Large intestine (tissue), 12 donors: ENCODE measurements at places on chromosomes 11 and 22.
A peak's percentile ranks its signal among the peaks of the same experiment; 100 is the strongest.

DNA sequence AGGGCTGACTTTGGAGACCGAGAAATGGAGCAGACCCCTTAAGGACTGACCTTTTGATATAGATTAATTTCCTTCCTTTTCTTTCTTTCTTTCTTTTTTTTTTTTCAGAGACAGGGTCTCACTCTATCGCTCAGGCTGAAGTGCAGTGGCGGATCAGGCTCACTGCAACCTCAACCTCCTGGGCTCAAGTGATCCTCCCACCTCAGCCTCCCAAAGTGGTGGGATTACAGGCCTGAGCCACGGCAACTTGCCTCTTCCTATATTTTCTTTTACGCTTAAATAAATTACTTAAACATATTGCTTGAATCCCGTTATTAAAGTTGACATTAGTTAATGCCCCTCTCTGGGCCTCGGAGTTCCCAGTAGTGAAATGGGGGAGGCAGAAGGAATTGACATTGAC lies 350 bp upstream of the KCTD14 start:
- DNase-seq, result no peak
- H3K4me1 ChIP-seq, result no peaks in the 10 kb centered on the region
- no peaks in the 10 kb centered on the region for H3K27me3 ChIP-seq
- no peak overlapping the region for H3K27ac ChIP-seq
- H3K36me3 ChIP-seq, result no peaks in the 10 kb centered on the region

- DNase-seq, result peak; percentile 16
- no peaks in the 10 kb centered on the region for H3K4me1 ChIP-seq
- H3K4me3 ChIP-seq, result no peak overlapping the region
- no peaks in the 10 kb centered on the region for H3K27me3 ChIP-seq
These were observed 79.2 kb upstream of the GRIK4 start for GRCh38 chr11:120432056-120433018.

DNA sequence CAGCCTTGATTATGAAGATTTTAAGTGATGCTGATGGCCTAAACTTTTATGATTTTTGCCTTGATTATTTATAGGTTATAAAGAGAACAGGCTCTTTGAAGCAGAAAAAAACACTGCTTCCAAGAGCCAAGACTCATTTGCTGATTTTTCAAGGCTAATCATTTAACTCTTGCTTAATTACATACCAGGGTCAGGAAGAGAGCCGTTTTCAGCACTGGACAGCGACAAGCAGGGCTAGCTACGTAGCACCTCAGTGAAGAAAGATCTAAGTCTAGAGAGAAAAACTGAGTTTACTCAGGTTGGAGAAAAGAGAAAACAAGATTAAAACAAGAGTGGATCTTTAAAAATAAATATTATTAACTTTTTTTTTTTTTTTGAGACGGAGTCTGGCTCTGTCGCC lies 615.4 kb upstream of the B3GAT1 start:
- no peak overlapping the region for H3K27ac ChIP-seq
- H3K4me1 ChIP-seq, result no peaks in the 10 kb centered on the region
- no peaks in the 10 kb centered on the region for H3K36me3 ChIP-seq
- no peak overlapping the region for H3K4me3 ChIP-seq

DNA sequence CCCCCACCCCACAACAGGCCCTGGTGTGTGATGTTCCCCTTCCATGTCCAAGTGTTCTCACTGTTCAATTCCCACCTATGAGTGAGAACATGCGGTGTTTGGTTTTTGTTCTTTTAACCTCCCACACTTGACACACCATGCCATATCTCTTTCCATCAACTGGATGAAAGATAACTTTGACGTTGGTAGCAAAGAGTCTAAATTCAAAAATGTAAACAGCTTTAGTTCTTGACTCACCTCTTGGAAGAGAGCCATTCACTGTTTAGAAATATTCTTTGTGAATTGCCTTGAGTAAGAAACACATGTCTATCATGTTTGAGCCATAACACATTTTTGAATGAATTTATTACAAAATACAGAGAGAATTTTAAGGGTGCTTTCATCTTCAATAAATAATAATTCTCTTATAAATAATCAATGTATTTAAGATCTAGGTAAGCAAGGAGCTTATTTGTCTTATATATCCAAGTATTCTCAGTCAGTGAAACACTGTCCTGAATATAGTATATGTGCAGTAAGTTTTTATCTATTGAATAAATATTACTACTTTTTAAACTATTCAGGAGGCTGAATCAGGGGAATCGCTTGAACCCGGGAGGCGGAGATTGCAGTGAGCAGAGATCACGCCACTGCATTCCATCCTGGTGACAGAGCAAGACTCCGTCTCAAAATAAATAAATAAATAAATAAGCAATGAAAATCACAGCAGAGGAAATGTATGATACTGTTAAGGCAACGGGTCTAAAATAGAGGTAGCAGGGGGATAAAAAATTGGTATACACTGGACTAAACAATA lies 6.7 kb downstream of the CARD18 start:
- H3K4me3 ChIP-seq, result no peak overlapping the region
- no peak overlapping the region for H3K27ac ChIP-seq
- no peaks in the 10 kb centered on the region for H3K36me3 ChIP-seq
- H3K4me1 ChIP-seq, result no peaks in the 10 kb centered on the region

GRCh38 chr11:66473608-66474515 lies 6.4 kb upstream of the DPP3 start:
- H3K4me1 ChIP-seq, result no peaks in the 10 kb centered on the region
- DNase-seq, result no peak
- H3K27ac ChIP-seq, result no peak overlapping the region
- H3K4me3 ChIP-seq, result no peak overlapping the region
- H3K27me3 ChIP-seq, result no peaks in the 10 kb centered on the region
- peaks cover 15% of the 10 kb centered on the region for H3K36me3 ChIP-seq

- peaks cover 37% of the 10 kb centered on the region for H3K36me3 ChIP-seq
- no peaks in the 10 kb centered on the region for H3K4me1 ChIP-seq
- H3K27me3 ChIP-seq, result no peaks in the 10 kb centered on the region
- no peak for DNase-seq
- H3K4me3 ChIP-seq, result no peak overlapping the region
These were observed 9.6 kb downstream of the PTS start for GRCh38 chr11:112235750-112236390.

- no peak overlapping the region for H3K27ac ChIP-seq
- no peaks in the 10 kb centered on the region for H3K36me3 ChIP-seq
- no peak overlapping the region for H3K4me3 ChIP-seq
- no peak for DNase-seq
- peaks cover 22% of the 10 kb centered on the region for H3K4me1 ChIP-seq
These were observed 225.3 kb upstream of the B3GAT1 start for GRCh38 chr11:134637091-134638015.

DNA sequence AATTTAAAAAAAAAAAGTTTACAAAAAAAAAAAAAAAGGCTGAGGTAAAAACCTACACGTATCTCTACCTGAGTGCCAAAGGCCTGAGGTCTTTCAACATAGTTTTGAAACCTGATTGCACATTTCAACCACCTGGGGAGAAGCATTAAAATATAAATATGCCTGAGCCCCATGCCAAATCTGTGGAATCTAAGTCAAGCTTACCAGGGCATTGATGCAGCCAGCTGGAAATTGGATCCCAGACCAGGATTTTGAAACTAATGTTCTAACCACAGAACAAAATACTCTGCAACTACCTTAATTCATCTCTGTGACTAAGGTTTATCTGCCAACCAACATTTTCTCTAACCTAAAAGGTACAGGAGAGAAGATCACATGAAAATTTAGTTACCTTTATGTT lies 38.8 kb upstream of the CHRNA10 start:
- peaks cover 7% of the 10 kb centered on the region for H3K4me1 ChIP-seq
- peaks cover 77% of the 10 kb centered on the region for H3K36me3 ChIP-seq
- no peak overlapping the region for H3K27ac ChIP-seq
- no peak for DNase-seq
- H3K27me3 ChIP-seq, result no peaks in the 10 kb centered on the region

GRCh38 chr22:27388090-27388600 lies 413.4 kb downstream of the MN1 start:
- no peak overlapping the region for H3K27ac ChIP-seq
- H3K27me3 ChIP-seq, result peaks cover 29% of the 10 kb centered on the region
- H3K4me1 ChIP-seq, result peaks cover 4% of the 10 kb centered on the region
- no peak overlapping the region for H3K4me3 ChIP-seq
- no peak for DNase-seq

GRCh38 chr11:32374261-32374711 lies 61.1 kb downstream of the WT1 start:
- H3K27ac ChIP-seq, result no peak overlapping the region
- H3K36me3 ChIP-seq, result no peaks in the 10 kb centered on the region
- H3K27me3 ChIP-seq, result no peaks in the 10 kb centered on the region
- H3K4me3 ChIP-seq, result no peak overlapping the region
- no peaks in the 10 kb centered on the region for H3K4me1 ChIP-seq

GRCh38 chr11:64865286-64866172 lies 12.9 kb downstream of the EHD1 start:
- H3K4me3 ChIP-seq, result no peak overlapping the region
- peaks cover 34% of the 10 kb centered on the region for H3K36me3 ChIP-seq
- peak overlapping the region; percentile 93 for H3K27ac ChIP-seq
- no peak for DNase-seq
- peaks cover 69% of the 10 kb centered on the region for H3K4me1 ChIP-seq

GRCh38 chr11:44983786-44984185 lies 33.1 kb upstream of the TP53I11 start:
- H3K4me1 ChIP-seq, result peaks cover 14% of the 10 kb centered on the region
- no peaks in the 10 kb centered on the region for H3K27me3 ChIP-seq
- no peak overlapping the region for H3K4me3 ChIP-seq
- no peak for DNase-seq
- no peaks in the 10 kb centered on the region for H3K36me3 ChIP-seq

DNA sequence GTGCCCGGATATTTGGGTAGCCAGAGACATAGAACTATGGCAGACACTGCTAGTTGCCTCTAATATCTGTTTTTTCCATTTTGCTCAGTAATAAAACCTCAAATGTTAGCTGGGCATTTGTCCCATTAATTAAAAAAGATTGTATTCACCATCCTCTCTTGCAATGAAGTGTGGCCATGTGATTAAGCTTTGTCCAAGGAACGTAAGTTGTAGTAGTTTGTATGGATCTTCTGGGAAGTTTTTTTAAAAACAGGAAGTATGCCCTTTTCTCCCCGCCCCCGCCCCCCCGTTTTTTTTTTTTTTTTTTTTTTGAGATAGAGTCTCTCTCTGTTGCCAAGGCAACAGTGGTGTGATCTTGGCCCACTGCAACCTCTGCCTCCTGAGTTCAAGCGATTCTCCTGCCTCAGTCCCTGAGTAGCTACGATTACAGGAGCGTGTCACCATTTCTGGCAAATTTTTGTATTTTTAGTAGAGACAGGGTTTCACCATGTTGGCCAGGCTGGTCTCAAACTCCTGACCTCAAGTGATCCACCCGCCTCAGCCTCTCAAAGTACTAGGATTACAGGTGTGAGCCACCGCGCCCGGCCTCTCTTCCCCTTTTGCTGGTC lies 1.7 kb upstream of the TMEM135 start:
- no peaks in the 10 kb centered on the region for H3K36me3 ChIP-seq
- no peak for DNase-seq
- no peaks in the 10 kb centered on the region for H3K27me3 ChIP-seq

DNA sequence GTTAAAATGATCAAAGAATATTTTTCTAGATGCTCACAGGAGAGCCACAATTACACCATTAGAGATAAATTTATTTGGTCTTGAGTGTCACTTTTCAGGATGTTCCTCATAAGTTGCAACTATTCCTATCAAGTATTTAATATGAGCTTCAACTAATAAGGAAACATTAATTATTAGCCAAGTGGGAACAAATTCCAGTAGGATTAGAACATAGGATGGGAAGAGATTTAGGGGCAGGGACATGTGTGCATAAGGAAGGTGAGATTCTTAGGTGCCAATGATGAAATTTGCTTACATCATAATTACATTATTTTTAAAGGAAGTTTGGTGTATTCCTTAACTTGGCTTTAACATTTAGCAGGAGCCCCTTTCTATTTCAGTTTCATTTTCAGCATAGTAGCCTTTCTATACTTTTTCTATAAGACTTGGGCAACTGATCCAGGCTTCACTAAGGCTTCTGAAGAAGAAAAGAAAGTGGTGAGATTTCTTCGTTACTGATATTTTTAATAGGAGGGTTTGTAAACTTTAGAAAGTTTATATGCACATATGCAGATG lies 38.8 kb downstream of the CSRP3 start:
- H3K27me3 ChIP-seq, result no peaks in the 10 kb centered on the region
- H3K4me1 ChIP-seq, result no peaks in the 10 kb centered on the region
- H3K27ac ChIP-seq, result no peak overlapping the region
- H3K36me3 ChIP-seq, result peaks cover 29% of the 10 kb centered on the region

- H3K27me3 ChIP-seq, result no peaks in the 10 kb centered on the region
- no peak overlapping the region for H3K4me3 ChIP-seq
- DNase-seq, result no peak
- H3K36me3 ChIP-seq, result peaks cover 73% of the 10 kb centered on the region
- no peak overlapping the region for H3K27ac ChIP-seq
These were observed 19.9 kb upstream of the APOA1 start for GRCh38 chr11:116857316-116857715.

DNA sequence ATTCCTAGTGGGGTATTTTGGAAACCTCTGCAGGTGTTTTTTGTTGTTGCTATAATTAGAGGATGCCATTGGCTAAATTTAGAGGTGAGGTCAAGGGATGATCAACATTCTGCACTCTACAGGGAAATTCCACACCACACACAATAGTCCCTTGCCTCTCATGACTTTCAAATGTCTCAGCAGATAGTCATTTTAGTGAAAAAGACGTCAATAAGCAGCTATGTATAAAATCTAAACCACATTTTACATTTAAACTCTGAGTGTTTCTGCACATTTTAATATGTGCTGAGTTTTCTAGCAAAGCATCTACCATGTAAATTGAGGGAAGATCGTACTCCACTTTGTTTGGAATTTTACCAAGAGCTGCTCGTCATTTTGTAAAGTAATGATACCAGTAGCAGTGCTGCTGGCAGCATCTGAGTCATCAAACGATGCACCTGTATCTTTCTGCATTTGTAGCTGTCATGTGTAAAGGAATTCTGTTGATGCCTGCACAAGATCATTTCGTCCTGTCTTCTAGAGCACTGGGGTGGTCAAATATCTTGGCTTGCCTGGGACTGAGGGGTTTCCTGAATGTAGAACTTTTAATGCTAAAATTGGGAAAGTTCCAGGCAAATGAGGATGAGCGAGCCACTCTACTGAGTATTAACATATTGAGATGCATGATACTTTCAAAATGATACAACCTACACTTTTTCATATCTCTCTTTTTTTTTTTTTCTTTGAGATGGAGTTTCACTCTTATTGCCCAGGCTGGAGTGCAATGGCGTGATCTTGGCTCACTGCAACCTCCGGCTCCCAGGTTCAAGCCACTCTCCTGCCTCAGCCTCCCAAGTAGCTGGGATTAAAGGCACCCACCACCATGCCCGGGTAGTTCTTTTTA lies 414.5 kb upstream of the SYN3 start:
- no peak overlapping the region for H3K4me3 ChIP-seq
- no peaks in the 10 kb centered on the region for H3K4me1 ChIP-seq
- H3K27ac ChIP-seq, result no peak overlapping the region
- H3K27me3 ChIP-seq, result no peaks in the 10 kb centered on the region
- no peaks in the 10 kb centered on the region for H3K36me3 ChIP-seq
- DNase-seq, result no peak

GRCh38 chr11:33172996-33173395 lies 11.7 kb upstream of the CSTF3 start:
- H3K36me3 ChIP-seq, result no peaks in the 10 kb centered on the region
- no peak overlapping the region for H3K4me3 ChIP-seq
- DNase-seq, result no peak
- H3K27me3 ChIP-seq, result no peaks in the 10 kb centered on the region
- peak overlapping the region; percentile 11 for H3K27ac ChIP-seq
- peaks cover 7% of the 10 kb centered on the region for H3K4me1 ChIP-seq
